Heart left ventricle (tissue), 16 donors: ENCODE measurements at places on chromosomes 13 and 19.

DNA sequence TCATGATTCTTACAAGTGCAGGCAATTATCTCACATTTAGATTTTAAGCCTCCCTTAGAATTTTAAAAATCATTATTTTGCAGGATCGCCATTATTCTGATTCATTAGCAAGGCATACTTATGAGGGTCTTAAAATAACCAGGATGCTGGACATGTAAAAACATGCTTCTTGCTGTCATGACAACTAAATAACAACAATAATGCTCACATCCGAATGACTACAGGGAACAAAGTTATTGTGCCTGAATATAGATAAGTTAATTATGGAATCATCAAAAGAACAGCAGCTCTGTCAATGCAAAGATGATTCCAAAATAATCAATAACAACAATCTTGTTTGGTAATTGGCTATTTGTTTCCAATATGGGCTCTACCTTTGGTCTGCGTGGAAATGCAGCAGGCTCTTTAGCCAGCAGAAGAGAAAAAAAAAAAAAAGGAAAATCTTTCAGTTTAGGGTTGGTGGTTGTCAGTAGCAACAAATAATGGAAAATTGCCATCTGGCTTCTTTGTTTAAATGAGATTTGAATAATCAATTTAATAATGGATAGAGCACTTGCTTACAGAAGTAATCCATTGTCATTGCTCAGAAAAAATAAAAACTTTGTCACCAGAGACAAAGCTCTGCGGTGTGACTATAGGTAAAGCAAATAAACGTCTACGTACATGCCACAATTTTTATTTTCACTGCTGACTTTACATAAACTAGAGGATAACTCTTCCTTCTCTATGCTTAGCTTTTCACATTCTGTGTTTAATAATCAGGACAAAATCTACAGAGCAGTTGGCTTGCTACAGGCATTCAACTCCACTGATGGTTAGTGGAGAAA is 468.9 kb upstream of the TSHZ3 start:
- no peak for DNase-seq

DNA sequence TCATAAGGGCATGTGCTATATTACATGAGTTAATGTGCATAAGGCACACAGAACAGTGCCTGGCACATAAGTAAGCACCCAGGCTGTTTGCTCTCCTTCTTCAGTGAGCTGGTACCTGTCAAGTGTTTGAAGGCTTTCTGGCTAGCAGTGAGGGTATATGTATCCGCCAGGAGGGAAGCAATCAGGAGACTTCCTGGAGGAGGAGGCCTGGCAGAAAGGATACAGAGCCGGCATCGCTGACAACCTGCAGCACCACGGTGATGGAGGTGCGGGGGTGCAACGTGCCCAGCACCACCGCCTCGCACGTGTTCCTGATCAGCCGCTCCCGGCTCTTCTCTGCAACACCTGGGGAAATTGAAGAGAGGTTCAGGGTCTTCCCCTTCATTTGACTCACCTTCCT is 5.5 kb downstream of the EXOSC5 start:
- DNase-seq, result no peak

GRCh38 chr13:97885641-97886040 is 67.8 kb upstream of the IPO5 start:
- no peak for DNase-seq

DNA sequence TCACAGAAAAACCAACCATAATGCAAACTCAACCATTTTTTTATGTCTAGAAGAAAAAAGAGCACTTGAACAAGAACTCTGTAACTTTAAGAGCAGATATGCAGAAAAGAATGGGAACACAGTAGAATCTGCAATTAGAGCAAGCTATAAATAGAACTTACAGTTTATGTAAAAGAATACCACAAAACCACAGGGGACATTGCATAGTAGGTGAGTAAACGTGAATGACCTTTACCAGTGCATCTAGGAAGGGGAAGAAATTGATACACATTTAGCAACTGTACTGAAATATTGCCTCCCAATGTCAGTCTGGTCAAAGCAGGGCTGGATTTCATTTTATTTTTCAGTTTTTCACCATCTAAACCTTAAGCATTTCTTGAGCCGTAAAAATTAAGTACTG is 242.2 kb upstream of the EDNRB start:
- no peak for DNase-seq

DNA sequence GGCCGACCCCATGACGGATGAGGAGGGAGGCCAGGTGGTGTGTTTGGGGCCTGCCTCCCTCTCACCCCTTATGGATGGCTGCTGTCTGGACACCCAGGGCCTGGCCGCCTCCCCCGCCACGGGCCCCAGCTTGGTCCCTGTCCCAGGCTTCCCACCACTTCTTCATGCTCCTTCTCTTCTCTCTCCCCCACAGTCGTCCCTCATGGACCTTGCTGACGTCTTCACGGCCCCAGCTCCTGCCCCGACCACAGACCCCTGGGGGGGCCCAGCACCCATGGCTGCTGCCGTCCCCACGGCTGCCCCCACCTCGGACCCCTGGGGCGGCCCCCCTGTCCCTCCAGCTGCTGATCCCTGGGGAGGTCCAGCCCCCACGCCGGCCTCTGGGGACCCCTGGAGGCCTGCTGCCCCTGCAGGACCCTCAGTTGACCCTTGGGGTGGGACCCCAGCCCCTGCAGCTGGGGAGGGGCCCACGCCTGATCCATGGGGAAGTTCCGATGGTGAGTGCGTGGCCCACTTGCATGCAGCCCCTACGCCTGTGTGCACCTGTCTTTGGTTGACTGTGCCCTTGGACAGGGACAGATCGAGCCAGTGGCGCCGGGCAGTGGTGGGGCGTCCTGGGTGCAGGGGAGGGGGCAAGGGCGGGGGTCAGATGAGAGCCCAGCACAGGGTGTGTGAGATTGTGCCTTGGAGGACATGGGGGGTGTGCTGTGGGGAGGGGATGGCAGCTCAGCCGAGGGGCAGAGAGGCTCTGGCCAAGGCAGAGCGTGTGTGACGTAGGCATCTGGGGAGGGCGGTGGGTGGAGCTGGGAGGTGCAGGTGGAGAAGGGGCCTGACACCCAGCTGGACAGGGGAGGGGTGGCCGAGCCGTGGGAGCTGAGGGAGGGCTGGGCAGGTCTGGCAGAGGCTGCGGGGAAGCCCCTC is 16.8 kb downstream of the EPN1 start:
- no peak for DNase-seq

DNA sequence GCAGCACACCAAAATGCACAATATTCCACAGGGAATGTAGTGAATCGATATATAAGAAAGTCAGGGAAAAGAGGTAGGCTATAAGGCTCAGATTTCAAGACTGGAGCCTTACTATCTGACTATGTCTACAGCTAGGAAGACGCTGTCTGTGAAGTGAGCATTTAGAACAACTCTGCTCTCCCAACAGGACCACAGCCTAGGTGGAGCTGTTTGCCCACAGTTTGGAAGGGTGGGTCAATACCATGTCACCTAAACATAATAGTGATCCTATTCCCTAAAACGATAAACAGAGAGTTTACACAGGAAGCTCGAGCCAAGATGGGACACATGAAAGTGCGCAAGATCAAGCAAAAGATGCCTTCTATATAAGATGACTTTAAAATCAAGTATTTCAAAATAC is 2486.0 kb upstream of the PCDH20 start:
- no peak for DNase-seq

DNA sequence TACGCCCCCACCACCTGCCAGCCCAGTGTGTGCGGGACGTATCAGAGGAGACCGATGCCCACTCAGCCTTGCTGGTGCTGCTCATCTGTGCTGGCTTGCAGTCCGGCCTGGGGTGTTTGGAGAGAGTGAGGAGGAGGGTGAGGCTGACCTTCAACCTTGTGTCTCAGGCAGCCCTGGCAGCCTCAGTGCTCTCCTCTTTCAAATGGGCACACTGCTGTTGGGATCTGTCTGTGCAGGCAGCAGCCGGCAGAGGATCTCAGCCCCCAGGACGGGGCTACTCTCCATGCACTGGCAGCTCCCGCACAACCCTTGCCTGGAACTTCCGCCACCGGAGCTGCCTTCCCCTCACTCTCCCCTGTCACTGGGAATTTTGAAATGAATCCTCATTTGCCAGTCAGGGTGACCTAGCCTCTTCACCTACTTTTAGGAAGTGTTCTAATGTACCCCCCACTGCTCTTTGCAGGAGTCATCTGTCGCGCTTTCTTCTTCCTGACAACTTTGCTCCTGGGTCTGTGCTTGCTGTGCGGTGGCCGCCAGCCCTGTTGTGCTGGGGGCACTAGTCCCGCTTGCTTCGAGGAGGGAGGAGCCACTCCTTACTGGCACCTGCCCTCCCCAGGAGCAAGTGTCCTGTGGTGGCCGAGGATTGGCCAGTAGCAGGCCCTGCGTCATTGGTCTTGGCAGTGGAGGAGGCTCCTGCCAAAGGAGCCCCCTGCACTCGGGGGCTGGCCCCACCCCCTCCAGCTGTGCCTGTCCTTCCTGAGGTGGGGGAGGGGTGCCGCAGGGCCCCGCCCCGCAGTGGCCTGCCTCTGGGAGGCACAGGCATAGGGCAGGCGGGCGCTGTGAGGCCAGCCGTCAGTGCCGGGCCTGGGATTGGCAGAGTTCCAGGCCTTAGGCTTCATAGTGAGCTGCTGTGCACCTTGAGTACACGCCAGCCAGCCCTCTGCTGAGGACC is 53.4 kb downstream of the TSSK6 start:
- peak; percentile 70 for DNase-seq

DNA sequence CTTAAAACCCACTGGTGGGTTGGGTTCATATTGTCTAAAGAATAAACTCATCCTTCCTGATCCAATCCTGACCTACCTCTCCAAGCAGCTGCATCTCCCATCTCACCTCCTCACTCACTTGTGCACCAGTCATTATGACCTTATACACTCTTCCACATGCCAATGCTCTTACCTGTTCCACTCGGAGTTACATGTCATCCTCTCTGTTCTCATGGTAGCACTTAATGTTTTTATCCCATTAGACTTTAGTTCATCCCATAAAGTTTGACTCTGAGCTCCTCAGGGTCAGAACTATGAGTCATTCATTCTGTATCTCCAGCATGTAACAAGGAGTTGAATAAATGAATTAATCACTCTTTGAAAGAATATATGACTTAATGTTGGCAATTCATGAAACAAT is 330.2 kb downstream of the KLF12 start:
- no peak for DNase-seq

DNA sequence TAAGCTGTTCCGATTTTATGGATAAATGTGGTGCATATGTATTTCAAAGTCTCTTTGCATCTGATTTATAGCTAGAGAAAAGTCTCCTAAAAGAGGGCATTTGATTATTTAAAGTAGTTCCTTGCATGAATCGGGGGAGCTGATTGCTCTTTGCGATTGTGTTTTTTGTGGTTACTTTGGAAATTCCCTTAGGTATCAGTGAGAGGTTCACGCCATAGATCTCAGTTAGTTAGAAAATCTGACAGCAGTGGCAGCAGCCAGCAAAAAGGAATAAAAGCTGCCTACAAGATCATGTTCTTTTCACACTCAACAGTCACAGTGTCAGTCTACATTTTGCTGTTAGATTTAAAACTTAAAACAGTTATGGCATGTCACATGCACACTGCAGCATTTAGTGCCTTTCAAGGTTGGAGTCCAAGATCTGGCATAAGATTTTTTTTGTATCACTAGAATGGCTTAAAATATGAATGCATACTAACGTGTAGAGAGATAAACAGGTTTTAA is 436.5 kb upstream of the PCDH20 start:
- DNase-seq, result no peak

GRCh38 chr19:48815870-48816501 is 5.2 kb upstream of the BCAT2 start:
- peak; percentile 37 for DNase-seq
